ENCODE measurements at places on chromosomes 7 and 10.

- DNase-seq, result no peak
These were observed 2.9 kb downstream of the MYL10 start for GRCh38 chr7:101626069-101626671.

GRCh38 chr10:97383159-97383558, 18.0 kb downstream of the RRP12 start:
- DNase-seq, result no peak

DNA sequence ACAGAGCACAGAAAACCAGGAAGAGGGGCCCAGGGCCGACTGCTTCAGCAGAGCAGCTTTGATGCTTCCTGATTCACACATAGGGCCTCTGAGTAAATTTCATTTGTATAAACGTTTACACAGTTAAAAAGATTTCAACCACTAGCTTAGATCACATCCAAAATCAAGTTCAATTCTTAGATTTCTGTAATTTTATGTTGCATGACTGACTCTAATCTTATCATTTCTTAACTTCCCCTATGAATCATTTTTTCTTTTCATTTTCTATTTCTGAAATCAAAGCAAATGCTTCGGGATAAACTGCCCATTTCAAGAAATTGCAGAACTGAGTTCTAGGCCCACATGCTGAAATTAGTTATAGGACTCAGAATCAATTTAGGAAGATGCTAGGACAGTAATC, 224.7 kb downstream of the INHBA start:
- no peak for DNase-seq

DNA sequence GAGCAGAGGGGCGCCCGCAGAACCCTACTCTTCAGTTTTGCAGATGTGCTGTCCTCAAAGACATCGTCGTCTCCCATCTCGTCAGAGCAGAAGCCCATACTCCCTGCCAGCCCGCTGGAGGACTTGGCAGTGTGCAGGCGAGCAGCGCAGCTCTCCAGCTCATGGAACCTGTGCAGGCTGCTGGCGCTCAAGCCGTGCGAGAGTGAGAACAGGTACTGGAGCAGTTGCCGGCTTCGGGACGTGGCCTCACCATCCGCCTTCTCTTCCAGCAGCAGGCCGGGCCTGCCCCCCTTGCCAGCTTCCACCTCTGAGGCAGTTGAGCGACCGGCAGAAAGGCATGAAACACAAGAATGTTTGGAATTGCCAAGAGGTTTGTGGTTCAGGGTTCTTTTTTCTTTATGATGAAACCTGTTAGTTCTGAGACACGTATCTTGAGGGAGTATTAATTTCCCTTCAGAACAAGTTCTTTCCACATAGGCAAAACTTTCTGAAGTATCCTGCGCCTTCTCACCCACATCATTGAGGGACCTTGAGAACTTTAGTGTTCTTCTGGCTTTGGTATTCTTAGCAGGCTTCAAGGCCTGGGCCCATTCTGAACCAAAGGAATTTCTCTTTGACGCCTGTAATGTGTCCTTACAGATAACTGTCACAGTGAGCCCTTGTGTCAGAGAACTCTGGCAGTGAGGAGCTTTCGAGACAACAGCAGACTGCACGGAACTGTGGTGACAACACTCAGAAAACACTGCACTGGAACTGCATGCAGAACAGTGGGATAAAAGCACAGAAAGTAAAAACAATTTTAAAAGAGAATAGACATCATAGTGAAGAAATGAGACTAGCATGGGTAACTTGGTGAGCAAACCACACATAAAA, 89.5 kb downstream of the ALOX5 start:
- no peak for DNase-seq

- DNase-seq, result peak; percentile 41
These were observed 72.1 kb downstream of the USP6NL start for GRCh38 chr10:11539191-11539868.

GRCh38 chr10:33117230-33117629, 159.2 kb upstream of the ITGB1 start:
- DNase-seq, result no peak

DNA sequence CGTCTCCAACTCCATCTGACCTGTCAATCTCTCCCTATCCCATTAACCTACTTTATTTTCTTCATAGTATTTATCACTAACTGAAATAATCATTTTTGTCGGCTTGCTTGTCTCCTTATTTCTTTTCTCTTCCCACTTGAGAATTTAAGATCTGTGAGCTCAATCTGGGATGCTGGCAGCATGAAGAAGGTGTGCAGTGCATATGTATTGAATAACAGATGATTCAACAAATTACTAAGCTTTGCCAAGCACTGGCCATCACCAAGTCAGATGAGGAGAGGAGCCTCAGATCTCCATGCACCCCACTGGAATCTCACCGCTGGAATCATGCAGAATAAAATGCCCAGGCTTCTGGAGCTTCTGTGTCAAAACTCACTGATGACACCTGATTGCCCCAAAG, 47.6 kb upstream of the PPP1R3C start:
- no peak for DNase-seq
